ENCODE measurements at places on chromosomes 1 and 21.

- DNase-seq, result no peak
Measured at GRCh38 chr21:45234127-45234526, 53.6 kb downstream of the POFUT2 start.

DNA sequence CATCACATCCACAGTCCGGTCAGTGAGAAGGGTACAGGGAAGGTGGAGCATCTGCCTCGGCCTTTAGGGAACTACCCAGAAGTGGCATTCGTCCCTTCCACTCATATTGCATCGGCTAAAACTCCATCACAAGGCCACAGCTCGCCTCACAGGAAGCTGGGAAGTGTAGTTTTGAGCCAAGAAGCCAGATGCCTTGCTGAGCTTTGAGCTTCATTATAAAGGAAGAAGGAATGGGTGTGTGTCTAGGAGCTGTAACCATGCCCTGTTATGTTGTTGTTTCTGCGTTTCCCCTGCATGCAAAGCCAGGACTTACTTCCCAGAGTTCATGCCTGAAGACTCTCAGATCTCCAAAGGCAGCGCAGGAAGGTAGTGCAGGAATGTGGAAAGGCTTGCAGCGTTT lies 61.1 kb downstream of the OPTC start:
- no peak for DNase-seq

- DNase-seq, result no peak
Measured at GRCh38 chr1:47582891-47583608, 145.2 kb downstream of the FOXD2 start.

DNA sequence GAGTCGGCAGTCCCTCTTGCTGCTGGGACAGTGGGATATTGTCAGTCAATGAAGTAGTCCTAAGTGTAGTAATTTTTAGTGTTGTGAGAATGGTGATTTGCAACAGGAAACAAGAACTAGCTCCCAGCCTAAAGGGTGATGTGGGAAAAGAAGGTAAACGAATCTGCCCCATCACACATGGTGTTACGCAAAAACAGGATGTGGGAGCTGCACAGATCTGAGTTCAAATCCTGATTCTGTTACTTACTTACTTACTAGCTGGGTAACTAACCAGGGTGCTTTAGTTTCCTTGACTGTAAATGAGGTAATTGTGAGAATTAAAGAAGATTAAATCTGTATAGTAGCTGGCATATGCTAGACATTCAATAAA lies 22.3 kb downstream of the NAV1 start:
- DNase-seq, result no peak

DNA sequence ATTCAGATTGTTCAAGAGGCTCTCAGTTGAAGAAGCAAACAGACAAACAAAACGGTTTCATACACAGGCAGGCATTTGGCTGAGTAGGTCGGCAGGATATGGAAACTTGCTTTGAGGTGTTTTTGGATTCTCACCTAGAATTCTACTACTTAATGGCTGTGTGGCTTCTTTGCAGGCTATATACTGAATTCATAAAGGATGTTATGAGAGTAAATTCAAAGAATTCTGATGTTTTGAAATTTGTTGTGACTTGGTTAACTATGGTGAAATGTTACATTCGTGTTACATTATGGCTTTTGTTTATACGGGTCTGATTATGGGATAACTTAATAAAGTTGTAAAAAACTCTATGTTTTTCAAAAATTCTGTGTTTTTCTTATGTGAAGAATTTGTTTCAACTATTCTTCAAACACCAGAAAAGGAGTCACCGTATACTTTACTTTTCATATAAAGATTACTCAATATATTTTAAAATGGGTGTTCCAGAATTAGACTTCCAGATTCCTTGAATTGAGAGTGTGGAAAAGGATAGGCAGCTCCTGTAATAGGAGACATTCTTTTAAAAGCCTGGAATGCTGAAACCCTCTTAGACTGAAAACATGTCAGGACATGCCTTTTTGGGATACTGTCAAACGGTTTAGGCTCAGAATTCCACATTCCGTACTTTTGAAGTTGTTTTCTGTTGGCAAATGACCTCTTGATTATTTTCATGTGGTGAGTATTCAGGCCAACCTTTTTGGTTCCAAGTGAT lies 8.2 kb upstream of the IRF2BP2 start:
- DNase-seq, result no peak

DNA sequence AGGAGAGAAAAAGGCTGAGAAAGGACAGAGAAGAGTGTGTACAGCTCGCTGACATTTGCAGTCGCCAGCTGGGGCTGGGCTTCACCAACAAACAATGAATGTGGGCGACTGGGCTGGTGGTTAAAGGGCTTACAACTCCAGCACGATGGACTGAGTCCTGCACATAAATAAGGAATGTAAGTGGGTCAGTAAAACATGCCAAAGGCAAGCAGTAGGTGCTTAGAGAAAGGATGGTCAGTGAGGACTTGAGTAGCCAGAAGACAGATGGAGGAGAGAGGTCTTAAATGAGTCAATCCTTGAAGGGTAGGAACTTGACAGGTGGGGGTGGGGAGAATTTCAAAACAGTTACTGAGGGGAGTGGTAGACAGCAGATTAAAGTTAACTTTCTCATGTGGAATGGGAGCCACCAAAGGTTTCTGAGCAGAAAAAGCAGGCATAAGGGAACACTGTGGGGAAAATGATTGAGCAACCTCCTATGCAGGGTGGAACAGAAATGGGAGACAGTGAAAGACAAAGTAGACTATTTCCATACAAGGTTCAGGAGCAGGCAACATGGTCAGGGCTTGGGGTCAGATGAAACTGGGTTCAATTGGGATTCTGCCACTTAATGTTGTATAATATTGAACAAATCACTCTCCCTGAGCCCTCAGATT lies 37.4 kb downstream of the GADD45A start:
- DNase-seq, result no peak

- no peak for DNase-seq
Measured at GRCh38 chr1:28326515-28326914, 2.3 kb upstream of the MED18 start.

- no peak for DNase-seq
Measured at GRCh38 chr1:235697508-235697907, 47.9 kb upstream of the GNG4 start.

DNA sequence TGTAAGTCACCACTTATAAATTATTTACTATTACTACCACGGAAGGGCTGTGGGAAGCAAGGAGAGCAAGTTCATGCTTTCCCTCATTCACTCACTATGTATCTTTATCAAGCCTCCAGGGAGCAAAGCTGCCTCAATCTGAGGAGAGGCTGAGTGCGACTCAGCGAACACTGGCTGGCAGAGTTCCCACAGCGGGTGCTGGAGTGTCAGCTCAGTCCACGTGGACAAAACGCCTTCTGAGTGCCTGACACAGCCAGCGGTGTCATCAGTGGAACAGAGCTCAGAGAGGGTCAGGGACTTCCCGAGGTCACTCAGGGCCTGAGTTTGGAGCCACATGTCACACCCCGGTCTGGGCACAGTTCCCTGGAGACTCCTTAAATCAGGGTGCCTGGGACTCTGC lies 16.9 kb downstream of the MATN1 start:
- no peak for DNase-seq

DNA sequence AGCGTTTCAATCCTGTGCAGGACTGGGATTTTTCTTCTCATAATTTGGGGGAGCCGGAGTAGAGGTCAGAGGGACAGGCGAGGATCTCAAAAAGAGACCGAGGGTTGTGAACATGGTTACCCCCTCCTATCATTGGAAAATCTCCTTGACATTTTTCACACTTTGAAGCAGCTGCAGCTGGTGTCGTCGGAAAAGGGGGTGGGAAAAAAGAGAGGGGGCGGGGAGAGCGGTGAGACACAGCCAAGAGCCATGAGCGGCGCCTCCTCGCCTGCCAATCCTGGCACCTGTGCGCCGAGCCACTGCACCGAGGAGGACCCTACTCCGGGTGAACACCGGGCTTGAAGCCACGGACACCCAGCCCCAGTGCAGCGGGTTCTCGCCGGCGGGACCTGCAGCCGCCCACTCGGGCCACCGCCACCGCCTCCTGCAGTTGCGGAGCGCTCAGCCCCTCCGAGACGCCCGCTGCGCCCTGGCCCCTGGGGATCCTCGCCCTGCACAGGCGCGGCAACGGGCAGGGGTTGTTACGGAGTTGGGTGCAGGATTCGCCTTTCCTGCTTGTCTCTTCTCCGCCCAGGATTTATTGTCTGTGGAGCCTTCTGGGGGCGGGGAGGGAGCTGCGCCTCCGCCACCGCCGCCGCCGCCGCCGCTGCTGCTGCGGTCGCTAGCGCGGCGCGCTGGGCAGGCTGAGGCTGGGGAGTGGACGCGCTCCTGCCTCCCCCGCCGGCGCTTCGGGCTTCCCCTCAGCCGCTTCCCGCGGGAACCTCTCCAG lies at the start of gene LRRC7:
Gene LRRC7, plus strand, starts transcription at position 271 of the 769 bp plus-strand sequence. CDS start 718 bp downstream, outside the sequence.
- no peak for DNase-seq

DNA sequence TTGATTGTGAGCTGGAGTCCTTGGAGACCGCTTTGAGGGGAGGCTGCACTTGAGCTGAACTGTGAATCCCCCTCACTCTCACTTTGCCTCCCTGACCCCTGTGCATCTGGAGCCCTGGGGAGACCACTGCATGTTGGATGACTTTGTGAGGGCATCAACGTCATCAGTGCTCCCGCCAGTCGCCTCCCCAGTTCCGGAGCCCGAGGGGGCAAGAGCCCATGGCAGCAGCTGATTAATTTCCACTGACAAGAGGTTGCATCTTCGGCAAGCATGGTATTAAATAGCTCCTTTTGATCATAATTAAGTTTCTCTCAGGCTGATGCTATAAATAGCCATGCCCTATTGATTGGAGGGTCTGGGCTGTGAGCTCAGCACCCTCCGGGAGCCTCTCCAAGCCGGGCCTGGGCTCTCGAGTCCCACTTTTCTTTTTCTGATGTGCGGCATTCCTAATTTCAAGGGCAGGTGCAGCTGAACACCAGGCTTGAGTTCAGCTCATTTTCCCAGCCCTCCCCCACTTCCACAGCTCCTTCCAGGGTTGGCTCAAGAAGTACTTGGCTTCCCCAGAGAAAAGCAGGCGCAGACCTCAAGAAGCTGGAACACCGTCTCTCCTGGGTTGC lies 33.2 kb downstream of the KCND3 start:
- DNase-seq, result no peak
